ENCODE measurements at places on chromosomes 13 and 19. TPM values are rescaled to one million over a fixed set of nuclear protein-coding genes. Genes with fewer than 3 reads are reported as not detected.

- no peak for DNase-seq
- H3K36me3 ChIP-seq: no peaks in the 10 kb centered on the region
- no peaks in the 10 kb centered on the region for H3K4me1 ChIP-seq
- H3K27me3 ChIP-seq: no peaks in the 10 kb centered on the region
These were observed 35.3 kb upstream of the CD177 start for GRCh38 chr19:43318203-43318602.

The PGLYRP1 gene
- total RNA-seq: not detected

- H3K27me3 ChIP-seq: peaks cover 11% of the 10 kb centered on the region
- no peak overlapping the region for H3K27ac ChIP-seq
- no peak for DNase-seq
- H3K4me1 ChIP-seq: no peaks in the 10 kb centered on the region
- no peaks in the 10 kb centered on the region for H3K36me3 ChIP-seq
These were observed 2.8 kb downstream of the CPAMD8 start for GRCh38 chr19:17023805-17024204.

DNA sequence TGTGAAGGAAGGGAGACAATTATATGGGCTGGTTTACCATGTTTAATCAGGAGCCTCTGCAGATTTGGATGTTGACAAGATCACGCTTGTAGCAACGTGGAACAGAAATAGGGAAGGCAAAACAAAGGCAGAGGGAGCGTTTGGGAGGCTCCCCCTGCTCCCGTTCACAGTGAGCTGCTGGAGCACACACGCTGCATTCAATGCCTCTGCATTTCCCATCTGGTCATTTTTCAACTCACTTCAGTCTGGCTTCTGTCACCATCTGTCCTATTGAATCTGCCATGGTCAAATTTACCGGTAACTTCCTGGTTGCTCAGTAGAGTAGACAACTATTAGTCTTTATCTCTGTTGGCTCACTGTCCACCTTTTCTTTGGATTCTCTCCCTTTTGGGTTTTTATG, 91.0 kb downstream of the NHLRC3 start:
- H3K27me3 ChIP-seq: no peaks in the 10 kb centered on the region
- H3K27ac ChIP-seq: no peak overlapping the region
- no peak for DNase-seq

The AMER2 gene
- total RNA-seq: 0.02 TPM

GRCh38 chr19:812049-812746, 9.6 kb downstream of the PLPPR3 start:
- peaks cover 50% of the 10 kb centered on the region for H3K36me3 ChIP-seq
- no peak overlapping the region for H3K27ac ChIP-seq
- no peaks in the 10 kb centered on the region for H3K27me3 ChIP-seq
- no peak overlapping the region for H3K4me3 ChIP-seq
- DNase-seq: peak; percentile 55
- no peaks in the 10 kb centered on the region for H3K4me1 ChIP-seq

DNA sequence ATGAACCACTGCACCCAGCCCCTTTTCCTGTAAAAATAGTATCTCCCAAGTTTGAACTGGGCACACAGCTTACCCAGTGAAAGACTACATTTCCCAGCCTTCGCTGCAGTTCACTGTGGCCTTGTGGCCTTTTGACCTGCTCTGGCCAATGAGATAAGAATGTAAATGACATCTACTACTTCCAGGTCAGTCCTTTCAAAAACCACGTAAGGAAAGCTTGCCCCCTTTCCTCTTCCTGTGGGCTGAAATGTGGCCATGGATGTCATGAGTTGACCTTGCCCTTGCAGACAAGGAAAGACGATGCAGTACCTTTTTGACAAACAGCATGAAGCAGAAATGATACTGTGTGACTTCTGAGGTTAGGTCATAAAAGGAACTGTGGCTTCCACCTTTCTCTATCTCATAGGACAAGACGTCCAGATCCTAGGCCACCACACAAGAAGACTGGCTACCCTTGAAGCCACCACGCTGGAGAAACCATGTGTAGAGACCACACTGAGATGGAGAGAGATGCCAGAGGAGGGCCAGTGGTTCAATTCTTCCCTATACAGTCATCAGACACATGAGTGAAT, 19.9 kb downstream of the ACER1 start:
- H3K27ac ChIP-seq: no peak overlapping the region
- no peak overlapping the region for H3K4me3 ChIP-seq
- no peaks in the 10 kb centered on the region for H3K36me3 ChIP-seq
- no peaks in the 10 kb centered on the region for H3K4me1 ChIP-seq
- H3K27me3 ChIP-seq: no peaks in the 10 kb centered on the region

The KLK4 gene
- not detected for total RNA-seq

- H3K27me3 ChIP-seq: no peaks in the 10 kb centered on the region
- no peak for DNase-seq
- no peaks in the 10 kb centered on the region for H3K4me1 ChIP-seq
- H3K36me3 ChIP-seq: no peaks in the 10 kb centered on the region
These were observed 21.0 kb upstream of the TRIM13 start for GRCh38 chr13:49975826-49976225.

GRCh38 chr13:37195621-37196020, 90.2 kb upstream of the CSNK1A1L start:
- no peaks in the 10 kb centered on the region for H3K36me3 ChIP-seq
- H3K4me3 ChIP-seq: no peak overlapping the region
- no peak for DNase-seq
- H3K27me3 ChIP-seq: no peaks in the 10 kb centered on the region
- H3K4me1 ChIP-seq: peaks cover 5% of the 10 kb centered on the region

The CD177 gene
- 6.0 TPM for total RNA-seq

GRCh38 chr13:106505732-106506131, 29.7 kb downstream of the EFNB2 start:
- H3K4me1 ChIP-seq: no peaks in the 10 kb centered on the region
- H3K4me3 ChIP-seq: no peak overlapping the region
- no peak overlapping the region for H3K27ac ChIP-seq
- DNase-seq: no peak
- H3K27me3 ChIP-seq: no peaks in the 10 kb centered on the region

DNA sequence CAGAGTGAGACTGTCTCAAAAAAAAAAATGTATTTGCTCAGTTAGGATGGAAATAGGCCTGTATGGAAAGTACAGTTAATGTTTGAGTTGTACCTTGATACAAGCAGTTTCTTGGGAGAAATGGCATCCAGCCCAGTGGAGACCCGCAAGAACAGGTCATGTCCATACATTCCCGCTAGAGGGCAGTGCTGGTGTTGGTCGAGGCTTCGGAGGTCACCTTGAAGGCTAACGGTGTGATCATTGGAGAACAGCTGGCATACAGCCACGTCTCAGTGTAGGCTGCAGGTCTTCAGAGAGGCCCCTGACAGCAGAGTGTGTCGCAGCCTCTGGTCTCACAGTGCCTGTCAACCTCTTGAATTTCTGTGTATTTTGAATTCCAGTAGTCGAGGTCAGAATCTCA, 7.5 kb downstream of the ZNF610 start:
- peaks cover 22% of the 10 kb centered on the region for H3K36me3 ChIP-seq
- no peaks in the 10 kb centered on the region for H3K4me1 ChIP-seq
- DNase-seq: peak; percentile 91
- H3K27me3 ChIP-seq: no peaks in the 10 kb centered on the region

- no peak for DNase-seq
- no peaks in the 10 kb centered on the region for H3K36me3 ChIP-seq
- no peaks in the 10 kb centered on the region for H3K27me3 ChIP-seq
These were observed 88.0 kb upstream of the FRY start for GRCh38 chr13:31943591-31943990.

DNA sequence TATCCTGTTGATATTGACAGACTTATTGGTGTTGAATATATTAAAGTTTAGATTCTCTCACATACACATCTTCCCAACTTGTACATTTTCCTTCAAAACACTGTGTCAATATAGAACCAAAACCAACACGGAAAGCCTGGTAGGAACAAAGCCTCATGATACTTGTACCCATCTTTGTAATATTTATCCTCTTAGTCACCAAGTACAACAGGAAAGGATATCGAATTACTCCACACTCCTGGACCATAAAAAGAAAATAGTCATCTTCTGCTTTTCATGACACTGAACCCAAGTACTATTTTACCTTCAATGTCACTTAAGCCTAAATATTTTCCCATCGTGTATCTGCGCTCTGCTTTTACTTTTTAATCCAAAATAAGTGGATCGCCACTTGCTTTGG, 702.9 kb upstream of the PCDH9 start:
- no peaks in the 10 kb centered on the region for H3K27me3 ChIP-seq
- H3K4me1 ChIP-seq: no peaks in the 10 kb centered on the region
- H3K27ac ChIP-seq: no peak overlapping the region
- H3K36me3 ChIP-seq: no peaks in the 10 kb centered on the region

The MVB12A gene
- total RNA-seq: 63.1 TPM

GRCh38 chr13:28239374-28239773, 101.0 kb downstream of the PAN3 start:
- DNase-seq: no peak
- H3K27me3 ChIP-seq: no peaks in the 10 kb centered on the region
- no peaks in the 10 kb centered on the region for H3K4me1 ChIP-seq
- peaks cover 53% of the 10 kb centered on the region for H3K36me3 ChIP-seq
- H3K27ac ChIP-seq: no peak overlapping the region

DNA sequence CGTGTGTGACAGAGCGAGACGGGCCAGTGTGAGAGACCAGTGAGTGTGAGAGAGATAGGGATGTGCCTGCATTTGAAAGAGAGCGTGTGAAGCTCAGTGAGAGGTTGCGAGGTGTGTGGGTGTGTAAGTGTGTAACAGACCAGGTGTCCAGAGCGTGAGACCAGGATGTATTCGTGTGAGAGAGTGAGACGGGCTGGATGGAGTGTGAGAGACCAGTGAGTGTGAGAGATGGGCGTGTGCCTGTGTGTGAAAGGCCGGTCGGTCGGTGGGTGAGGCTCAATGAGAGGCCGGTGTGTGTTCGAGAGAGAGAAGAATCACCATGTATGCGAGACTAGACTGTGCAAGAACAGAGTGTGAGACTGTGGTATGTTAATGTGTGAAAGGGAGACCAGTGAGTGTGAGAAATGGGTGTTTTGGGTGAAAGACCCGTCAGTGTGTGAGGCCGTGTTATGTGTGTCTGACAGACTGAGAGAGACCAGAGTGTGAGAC, 679 bp downstream of the ZNF471 start:
- H3K4me1 ChIP-seq: no peaks in the 10 kb centered on the region
- no peak overlapping the region for H3K27ac ChIP-seq
- H3K27me3 ChIP-seq: no peaks in the 10 kb centered on the region

DNA sequence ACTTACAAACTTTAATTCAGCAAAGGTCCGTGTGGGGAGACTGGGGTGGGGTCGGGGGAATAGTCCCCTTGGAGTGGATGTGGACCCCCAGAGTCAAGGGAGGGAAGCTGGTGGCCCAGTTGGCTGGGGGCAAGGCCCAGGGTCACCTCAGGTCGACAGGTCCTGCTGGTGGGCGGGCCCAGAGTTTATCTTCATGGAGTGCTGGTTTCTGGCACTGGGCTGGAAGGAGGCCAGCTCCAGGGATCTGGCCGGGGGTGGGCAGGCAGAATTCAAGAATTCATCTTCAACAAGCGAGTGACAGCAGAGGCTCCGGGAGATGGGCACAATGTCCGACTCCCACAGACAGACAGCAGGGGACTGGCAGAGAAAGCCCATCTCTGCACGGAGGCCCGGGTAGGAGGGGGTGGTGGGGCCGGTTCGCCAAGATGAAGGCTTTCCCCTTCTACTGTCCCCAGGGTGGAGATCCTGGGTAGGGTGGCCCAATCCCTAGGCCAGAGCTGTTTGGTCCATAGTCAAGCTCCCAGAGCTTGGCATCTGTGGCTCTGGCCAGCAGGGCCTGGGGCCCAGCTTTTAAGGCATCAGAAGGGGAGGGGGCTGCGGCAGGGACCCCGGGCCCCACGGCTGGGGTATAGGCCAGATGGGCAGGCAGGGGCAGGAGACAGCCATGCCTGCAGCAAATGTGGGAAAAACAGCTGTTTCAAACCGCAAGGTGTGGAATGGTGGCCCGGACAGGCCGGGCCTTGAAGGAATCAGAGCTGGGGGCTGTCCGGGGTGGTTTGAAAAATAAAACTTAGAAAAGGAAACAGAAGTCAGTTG, 622 bp upstream of the FDX2 start:
- no peaks in the 10 kb centered on the region for H3K4me1 ChIP-seq
- peak overlapping the region; percentile 93 for H3K4me3 ChIP-seq
- peak overlapping the region; percentile 44 for H3K27ac ChIP-seq
- DNase-seq: no peak
- H3K36me3 ChIP-seq: peaks cover 42% of the 10 kb centered on the region
- no peaks in the 10 kb centered on the region for H3K27me3 ChIP-seq
